Stimulated activated CD4-positive, alpha-beta T cell treated with anti-CD3 and anti-CD28 coated beads, Interleukin-15, amount 100 ng/mL, for 48 hours (primary cell): ENCODE measurements at places on chromosomes 5 and 9.

GRCh38 chr5:88646866-88647265 is 236.1 kb downstream of the MEF2C start:
- DNase-seq, result no peak

GRCh38 chr9:33103501-33104281 is 27.2 kb upstream of the SMU1 start:
- DNase-seq, result no peak

- no peak for DNase-seq
Measured at GRCh38 chr5:74131250-74131649, 505.3 kb downstream of the ARHGEF28 start.

- DNase-seq, result no peak
Measured at GRCh38 chr5:159317849-159318248, 12.4 kb downstream of the IL12B start.

DNA sequence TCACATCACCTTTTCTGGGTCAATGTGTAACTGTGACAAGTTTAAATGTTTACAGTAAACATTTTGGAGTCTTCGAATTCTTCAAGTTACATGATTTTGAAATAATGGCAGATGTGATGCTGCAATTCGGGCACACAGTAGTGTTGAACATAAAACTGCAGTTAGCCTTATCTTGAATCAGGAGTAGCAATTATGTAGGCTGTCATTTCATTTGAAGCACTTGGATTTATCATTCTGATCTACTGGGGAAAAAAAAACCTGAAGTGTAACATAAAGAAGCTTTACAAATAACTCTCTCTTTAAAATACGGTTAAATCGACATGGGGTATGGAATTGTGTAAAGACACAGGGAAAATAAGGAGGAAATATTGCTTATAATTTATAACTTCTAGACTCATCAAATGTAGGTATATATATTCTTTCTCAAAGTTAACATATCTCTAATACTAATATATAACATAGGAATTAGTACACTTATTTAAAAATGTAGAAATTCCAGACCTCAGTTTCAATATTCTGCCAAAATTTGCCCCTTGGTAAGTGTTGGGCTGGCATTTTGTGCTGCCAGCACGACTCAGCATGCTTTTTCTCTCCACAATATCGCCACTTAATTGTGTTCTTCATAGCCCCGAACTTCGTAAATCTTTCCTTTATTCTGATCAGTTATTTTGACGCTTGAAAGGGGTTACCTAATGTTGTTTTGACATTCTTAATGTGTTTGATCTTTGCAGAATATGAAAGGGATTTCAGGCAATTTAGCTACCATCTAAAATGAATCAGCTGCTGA is 226.7 kb downstream of the PRR16 start:
- no peak for DNase-seq

DNA sequence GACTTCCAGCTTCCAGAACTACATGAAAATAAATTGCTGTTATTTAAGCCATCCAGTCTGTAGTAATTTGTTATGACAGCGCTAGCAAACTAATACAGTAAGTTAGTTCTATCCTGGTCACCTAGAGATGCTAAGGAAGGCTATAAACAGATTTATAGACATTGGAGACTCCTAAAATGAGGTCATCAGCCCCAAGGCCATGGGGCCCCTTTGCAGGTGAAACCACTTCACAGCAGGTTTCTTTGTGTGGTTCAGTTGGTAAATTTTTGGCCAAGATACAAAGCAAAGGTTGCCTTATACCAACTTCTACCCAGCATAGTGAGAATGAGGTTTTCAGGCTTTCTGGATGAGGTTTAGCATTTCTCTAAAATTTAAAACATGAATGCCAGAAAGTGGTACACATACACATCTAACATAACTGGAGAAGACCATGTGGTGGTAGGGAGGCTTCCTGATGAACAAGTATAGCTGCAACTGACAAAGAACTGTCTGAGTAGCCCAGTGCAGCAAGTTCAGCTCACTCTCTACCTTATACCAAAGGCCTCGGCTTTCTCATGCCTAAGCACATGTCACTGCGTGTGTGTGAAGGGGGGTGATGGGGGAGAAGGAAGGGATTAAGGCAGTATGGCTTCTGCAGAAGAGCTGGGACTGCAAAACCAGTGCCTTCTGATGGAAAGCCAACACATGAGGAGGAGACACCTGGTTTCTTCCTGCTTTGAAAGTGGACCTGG is 264.6 kb upstream of the TAS2R1 start:
- no peak for DNase-seq

DNA sequence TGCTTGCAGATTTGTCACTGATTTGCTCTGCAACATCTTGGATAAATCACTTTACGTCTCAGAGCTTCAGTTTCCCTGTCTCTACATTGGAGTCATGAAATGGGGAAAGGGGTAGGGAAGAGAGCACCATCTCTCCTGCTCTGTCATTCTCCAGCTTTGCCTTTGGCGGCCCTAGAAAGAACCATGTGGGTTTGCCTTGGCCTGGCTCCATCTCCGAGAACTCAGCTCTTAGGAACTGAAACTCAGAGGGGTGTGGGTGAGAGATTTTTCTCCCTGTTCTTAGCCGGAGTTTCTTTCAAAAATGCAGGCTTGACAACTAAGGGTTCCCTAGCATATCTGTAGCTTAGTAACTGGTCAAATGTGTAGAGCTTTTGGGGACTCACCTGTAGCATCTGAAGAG is 123.5 kb downstream of the SMARCA2 start:
- DNase-seq, result no peak

DNA sequence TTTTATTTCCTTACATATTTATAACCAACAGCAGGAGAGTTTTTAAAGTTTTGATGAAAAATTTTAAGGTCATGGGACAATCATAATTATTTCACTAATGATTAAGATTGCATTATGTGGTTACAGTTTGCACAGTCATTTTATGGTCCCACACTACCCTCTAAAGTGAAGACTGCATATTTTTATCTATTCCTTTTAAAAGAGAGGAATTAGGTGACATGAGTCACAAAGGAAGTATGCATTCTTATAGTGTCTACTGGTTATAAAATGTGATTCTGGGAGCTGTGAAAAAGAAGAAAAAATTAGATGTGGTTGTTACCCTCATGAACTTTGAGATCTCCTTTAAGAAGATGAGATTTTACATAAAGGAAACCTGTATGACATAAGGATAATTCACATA is 87.9 kb upstream of the GRIA1 start:
- DNase-seq, result no peak

DNA sequence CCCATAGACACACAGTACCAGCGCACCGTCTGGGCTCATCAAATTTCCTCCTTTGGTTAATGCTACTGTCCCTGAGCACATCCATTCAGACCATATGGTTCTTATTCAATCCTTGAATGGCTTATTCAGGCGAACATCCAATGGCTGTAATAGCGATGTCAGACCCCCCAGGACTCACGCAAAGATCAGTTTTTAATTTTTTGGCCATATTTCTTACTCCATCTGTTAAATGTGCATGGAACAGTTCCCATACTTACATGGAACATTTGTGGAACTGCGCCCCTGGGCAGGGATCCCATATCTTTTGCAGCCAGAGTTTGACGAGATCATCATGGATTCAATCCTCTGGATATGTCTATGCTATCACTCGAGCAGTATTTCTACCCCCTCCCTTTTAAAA is 213.2 kb downstream of the ADAMTS6 start:
- DNase-seq, result no peak

DNA sequence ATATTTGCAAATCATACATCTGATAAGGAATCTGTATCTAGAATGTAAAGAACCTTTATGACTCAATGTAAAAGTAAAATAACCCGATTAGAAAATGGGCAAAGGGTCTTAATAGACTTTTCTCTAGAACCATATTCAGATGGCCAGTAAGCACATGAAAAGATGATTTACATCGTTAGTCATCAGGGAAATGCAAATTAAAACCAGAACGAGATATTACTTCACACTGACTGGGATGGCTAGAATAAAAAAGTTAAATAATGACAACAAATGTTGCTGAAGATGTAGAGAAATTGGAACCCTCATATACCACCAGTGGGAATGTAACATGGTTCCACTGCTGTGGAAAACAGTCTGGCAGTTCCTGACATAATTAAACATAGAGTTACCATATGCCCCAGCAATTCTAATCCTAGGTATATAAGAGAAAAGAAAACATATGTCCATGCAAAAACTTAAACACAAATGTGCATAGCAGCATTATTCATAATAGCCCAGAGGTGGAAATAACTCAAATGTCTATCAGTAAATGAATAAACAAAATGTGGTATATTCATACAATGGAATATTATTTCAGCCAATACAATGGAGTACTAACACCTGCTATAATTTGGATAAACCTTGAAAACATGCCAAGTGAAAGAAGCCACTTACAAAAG is 100.4 kb upstream of the MAMDC2 start:
- no peak for DNase-seq

- DNase-seq, result no peak
Measured at GRCh38 chr5:93649234-93649900, 66.3 kb downstream of the NR2F1 start.

DNA sequence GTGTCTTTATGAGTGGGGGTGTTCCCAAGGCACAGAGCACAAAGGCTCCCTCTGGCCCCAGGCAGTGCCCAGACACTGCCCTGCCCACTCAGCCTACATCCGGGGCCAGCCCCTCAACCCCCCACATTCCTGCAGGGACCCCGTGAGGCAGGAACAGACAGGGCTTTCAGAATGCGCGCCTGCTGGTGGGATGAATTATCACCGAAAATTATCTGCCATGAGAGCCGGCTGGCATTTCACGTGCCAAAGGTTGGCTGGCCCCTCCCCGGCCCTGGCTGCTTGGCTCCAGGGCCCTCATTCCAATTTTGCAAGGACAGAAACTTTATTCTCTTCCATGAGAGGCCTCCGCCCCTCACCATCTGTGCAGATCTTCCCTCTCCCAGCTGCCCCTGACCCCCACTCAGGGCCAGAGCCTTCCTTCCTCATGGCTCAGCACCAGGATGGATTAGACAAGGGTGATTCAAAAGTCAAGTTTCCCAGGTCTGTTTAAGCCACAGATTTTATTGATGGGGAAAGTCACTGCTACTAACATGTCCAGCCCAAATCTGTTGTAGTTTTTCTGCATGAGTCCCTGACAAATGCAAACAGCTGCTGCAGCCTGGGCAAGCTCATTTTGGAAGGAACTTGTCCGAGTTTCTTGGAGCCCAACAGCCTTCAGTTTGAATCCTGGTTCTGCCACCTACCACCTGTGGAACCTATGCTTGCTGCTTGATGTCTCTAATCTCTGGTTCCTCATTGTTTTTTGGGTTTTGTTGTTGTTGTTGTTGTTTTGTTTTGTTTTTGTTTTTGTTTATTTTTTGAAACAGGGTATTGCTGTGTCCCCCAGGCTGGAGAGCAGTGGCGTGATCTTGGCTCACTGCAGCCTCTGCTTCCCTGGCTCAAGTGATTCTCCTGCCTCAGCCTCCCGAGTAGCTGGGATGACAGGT is 32.3 kb upstream of the WDR38 start:
- DNase-seq, result no peak

DNA sequence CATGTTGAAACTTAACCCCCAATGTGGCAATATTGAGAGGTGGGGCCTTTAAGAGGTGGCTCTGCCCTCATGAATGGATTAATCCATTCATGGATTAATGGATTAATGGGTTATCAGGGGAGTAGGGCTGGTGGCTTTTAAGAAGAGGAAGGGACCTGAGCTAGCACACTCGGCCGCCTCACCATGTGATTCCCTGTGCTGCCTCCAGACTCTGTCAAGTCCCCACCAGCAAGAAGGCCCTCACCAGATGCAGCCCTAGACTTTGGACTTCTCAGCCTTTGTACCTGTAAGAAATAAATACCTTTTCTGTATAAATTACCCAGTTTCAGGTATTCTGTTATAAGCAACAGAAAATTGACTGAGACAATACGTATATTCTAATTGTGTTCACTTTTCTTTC is 272.2 kb upstream of the DMRT1 start:
- no peak for DNase-seq

- no peak for DNase-seq
Measured at GRCh38 chr5:132387640-132388117, 18.2 kb downstream of the SLC22A5 start.

- DNase-seq, result no peak
Measured at GRCh38 chr5:71564895-71565294, 22.2 kb upstream of the MCCC2 start.

DNA sequence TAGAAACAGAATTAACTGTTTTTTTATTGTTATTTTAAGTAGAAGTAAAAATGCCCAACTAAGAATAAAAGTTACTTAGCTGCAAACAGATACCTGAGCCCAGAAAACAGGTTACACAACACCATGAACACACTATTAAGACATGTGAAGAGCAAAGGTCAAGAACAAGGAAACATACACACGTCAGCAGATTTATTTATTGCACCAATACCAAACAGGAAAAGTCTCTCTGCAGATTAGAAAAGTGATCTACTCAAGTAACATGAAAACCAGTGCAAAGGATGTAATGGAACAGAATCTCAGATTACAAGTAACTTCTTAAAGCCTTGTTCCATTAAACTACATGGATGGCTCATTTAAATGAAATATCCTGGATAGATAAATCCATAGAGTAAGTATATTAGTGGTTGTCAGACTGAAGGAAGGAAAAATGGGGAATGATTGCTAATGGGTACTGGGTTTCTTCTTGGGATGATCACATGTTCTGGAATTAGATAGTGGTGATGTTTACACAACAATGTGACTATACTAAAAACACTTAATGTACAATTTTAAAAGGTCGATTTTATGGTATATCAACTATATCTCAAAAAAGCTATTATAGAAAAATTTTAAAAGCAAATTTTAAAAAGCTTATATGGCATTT is 6.1 kb downstream of the SAR1B start:
- no peak for DNase-seq

- DNase-seq, result no peak
Measured at GRCh38 chr5:56412601-56413379, 179.7 kb upstream of the ANKRD55 start.

DNA sequence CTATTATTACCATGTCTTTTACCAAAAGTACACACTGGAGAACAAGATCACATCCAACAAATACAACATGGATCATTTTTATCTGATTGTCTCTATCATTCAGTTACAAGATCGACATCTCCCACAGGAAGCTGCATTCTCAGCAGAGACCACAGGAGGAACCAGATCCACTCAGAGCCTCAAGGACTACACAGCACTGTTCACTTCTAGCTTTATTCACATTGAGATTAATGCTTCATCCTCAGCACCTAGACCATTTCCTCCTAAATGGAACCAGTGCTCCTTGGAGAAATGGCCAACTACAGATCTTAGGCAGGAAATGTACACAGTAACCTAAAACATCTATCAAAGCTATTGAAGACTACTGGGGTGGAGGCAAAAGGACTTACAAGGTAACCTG is 13.3 kb upstream of the C5orf15 start:
- DNase-seq, result no peak

- no peak for DNase-seq
Measured at GRCh38 chr5:73097740-73098139, 22.6 kb upstream of the TMEM171 start.

DNA sequence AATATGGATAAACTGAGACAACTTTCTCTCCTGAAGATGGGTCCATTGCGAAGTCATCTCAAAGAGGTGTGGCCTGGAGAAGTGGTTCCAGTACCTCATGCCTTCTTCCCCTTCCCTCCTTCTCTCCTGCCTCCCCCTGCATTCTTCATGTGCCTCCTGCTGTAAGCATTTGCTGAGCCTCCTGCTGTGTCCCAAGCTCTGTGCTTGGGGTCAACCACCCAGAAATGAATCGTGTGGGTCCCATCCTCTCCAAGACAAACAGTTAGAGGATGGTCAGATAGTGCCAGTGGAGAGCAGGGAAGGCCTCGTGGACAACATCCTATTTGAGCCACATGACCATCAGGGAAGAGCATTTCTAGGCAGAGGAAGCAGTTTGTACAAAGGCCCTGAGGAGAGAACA is 53.5 kb downstream of the KCNIP1 start:
- DNase-seq, result no peak

GRCh38 chr9:131418143-131419025 is 24.5 kb downstream of the PRRC2B start:
- DNase-seq, result no peak

- no peak for DNase-seq
Measured at GRCh38 chr5:19018822-19019221, 969.2 kb downstream of the CDH18 start.
